ENCODE measurements at places on chromosomes 3 and 15. TPM values are rescaled to one million over a fixed set of nuclear protein-coding genes. Genes with fewer than 3 reads are reported as not detected.

DNA sequence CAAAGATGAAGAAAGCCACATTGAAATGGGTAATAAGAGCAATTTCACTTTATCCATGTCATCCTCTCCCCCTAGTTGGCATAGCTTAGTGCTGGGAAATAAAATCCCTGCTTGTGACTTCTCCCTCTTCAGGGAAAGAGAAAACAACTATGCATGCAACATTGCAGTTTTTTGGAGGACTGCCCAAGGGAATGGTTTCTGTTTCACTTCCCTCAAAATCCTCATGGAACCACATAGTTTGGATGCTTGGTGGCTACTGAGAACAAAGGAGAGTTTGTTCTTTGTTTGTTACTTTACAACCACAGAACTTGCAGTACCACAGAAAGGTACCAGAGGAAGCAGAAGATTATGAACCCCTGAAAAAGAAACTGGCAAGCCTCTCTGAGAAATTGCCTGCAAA, 384.6 kb upstream of the RORA start:
- DNase-seq: no peak

The LRTM1 gene
- not detected for total RNA-seq

- DNase-seq: no peak
Observed at GRCh38 chr15:87115795-87116194, 1036.1 kb downstream of the AGBL1 start.

- no peak for DNase-seq
Observed at GRCh38 chr3:66377800-66378199, 123.0 kb downstream of the LRIG1 start.

DNA sequence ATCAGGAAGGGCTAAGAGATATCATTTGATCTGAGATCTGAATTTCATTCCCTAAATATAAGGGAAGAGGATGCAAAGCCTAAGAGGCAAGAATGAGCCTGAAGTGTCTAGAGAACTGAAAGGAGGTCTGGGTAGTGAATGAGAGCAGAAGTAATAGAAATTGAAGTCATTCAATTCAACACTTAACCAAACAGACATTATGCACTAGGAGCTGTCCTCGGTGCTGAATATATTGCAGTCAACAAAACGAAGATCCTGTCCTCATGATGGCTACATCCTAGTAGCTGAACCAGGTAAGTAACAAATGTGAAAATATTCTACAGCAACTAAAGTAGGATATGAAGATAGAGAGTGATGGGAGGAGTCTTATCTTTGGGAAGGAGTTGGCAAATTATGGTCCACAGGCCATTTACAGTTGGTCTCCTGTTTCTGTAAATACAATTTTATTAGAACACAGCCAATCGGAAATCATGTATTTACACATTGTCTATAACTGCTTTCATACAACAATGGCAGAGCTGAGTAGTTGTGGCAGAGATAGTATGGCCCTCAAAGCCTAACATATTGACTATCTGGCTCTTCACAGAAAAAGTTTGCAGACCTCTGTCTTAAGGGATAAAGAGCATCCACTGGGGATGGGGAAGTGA, 192.9 kb upstream of the CADPS start:
- no peak for DNase-seq

- no peak for DNase-seq
Observed at GRCh38 chr3:159232966-159233365, 431.1 kb downstream of the MFSD1 start.

GRCh38 chr15:31367021-31367729, 40.5 kb downstream of the KLF13 start:
- no peak for DNase-seq

DNA sequence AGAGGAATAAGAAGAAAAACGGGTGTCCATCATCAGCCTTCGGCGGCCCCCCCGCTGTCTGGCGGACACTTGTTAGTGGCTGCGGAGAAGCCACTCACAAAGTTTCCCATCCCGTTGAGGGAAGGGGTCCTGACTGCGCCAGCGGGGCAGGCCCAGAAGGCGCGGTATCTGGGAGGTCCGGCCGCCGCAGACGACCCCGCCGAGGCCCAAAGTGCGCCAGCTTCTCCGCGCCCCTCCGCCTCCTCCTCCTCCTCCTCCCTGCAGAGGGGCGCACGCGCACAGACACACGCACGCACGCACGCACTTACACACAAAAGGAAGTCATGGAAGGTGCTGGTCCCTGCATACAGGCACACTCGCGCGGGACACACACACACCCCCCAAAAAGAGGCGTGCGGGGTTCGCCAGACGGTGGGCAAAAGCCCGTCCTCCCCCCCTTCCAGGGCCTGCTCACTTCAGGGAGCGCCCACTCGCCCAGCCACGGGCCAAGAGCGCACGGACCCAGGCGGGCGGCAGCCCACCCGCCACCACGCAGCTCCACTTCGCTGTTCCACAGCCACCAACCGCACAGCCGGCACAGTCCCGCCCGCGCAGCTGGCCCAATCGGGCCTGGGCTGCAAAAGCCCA, 18.0 kb downstream of the ZNF148 start:
- peak; percentile 22 for DNase-seq

- DNase-seq: no peak
Observed at GRCh38 chr15:78154955-78155354, 5.8 kb downstream of the IDH3A start.

- DNase-seq: no peak
Observed at GRCh38 chr15:62244762-62245161, 79.7 kb upstream of the C2CD4B start.

DNA sequence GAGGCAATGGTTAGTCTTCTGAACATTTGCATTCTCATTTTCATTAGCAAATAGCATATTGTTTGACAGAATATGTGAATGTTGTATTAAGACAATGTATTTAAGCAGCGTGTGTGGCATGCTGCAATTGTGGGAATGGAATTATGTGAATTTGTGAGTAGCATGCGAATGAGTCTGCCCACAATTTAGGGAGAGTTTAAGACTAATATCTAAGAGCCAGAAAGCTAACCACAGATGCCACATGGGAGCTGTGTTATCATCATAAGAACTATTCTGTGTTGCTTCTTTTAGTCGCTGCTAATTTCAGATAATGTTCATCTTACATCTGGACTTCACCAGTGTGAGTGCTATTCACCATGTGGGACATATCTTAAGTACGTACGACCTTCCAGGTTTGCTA, 494.5 kb downstream of the RBMS3 start:
- no peak for DNase-seq

The CASR gene
- total RNA-seq: not detected

- DNase-seq: no peak
Observed at GRCh38 chr15:90701048-90701447, 16.1 kb upstream of the BLM start.

DNA sequence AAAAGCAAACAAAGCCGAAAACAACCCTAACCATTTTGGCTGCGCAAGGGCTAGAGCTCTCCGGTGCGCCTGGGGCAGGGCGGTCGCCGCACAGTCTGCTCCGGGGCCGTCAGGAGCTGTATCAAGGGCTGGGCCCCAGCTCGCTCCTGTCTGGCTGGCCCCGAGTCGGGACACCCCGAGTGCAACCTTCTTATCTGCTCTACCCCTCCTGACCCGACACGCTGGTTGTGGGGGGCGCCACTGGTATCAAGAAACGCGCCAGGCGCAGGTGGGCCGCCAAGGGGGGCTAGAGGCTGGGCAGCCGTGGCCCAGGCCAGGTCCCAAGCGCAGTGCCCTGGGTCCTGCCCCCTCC, 36.0 kb downstream of the NR2F2 start:
- DNase-seq: no peak

- no peak for DNase-seq
Observed at GRCh38 chr3:170247875-170248274, 25.7 kb downstream of the PRKCI start.

DNA sequence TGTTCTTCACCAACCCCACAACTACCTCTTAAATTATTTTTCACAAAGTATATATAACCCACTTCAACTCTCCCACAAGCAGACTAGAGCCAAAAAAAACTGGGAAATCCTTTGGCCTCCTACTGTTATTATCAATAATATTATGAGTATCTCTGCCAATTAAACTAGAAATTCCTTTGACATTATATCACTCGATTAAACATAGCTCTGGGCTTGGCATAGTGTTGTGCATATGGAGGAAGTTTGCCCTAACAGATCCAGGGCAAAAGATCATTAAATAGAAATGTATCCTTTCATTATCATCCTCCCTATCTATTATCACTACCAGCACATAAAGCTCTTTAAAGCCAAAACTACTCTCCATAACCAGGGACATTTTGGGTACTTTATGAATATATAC, 74.9 kb downstream of the OSBPL10 start:
- no peak for DNase-seq

GRCh38 chr15:98160236-98160635, 199.7 kb downstream of the ARRDC4 start:
- no peak for DNase-seq

The BLOC1S6 gene
- total RNA-seq: 132 TPM

DNA sequence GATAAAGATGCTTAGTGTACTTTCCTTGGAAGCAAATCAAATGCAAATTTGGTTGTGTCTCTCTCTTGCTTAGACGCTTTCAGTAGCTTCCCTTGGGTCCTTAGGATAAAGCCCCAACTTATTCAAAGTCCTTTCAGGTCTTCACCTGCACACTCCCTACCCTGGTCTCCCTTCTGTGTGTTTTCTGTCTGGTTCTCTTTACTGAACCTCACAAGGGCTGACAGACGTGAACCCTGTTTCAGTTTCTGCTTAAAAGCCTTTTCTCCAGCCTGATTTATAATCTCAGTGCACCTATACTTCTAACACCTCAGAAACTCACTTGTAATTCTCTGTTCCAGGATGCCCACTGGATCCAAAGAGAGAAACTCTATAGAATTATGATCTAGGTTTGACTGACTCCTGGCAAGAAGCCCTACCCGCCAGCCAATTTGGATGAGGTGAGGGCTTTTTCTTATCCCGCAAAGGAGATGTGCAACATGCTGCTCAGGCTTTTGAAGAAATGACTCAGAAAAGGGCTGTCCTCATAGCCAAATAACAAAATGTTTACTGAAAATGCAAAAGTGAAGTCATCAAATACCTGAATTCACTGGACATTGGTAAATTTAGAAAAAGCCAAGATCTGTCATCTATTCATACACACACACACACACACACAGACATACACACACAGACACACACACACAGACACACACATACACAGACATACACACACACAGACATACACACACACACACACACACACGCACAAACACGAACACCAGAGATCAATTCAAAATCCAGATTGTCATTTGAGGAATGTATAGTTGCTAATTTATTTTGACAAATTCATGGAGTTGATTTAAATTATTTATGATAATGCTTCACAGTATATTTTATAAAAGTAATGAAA, 102.4 kb upstream of the EOMES start:
- DNase-seq: no peak

GRCh38 chr15:69490356-69491037, 37.9 kb downstream of the RPLP1 start:
- DNase-seq: no peak

The SLC2A2 gene
- total RNA-seq: not detected

GRCh38 chr15:58182460-58183163, 44.4 kb downstream of the AQP9 start:
- DNase-seq: peak; percentile 5

The NUP210 gene
- total RNA-seq: 7.5 TPM

The STARD9 gene
- 5.1 TPM for total RNA-seq

DNA sequence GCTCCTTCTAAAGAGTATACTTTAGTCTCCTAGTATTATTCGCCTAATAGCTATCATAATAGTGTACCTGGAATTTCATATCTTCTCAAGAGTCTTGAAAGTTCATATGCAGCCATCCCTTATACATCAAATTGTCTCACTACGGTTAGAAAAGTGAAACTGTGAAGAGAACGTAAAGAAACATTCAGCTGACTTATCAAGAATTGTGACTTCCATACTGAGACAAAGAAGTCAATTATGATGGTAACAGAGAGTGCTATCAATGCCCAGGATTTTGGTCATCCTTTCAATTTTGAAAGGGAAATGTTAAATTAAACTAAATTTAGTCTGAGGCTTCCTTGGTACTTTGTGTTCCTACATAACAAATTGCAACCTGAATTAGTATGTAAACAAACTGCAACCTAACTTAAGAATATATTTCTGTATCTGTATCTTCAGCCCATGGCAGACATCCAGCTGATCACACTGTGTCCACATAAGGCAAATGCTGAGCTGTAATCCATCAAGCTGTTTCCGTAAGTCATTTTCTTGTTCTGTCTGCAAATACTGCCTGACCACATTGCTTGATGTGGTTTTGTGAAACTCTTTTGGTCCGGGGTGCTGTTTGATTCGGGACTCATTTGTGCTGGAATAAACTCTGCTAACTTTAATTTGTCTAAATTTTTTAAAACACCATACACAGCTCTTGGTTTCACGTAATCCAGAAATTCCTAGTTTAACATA, 469.6 kb downstream of the SI start:
- no peak for DNase-seq

DNA sequence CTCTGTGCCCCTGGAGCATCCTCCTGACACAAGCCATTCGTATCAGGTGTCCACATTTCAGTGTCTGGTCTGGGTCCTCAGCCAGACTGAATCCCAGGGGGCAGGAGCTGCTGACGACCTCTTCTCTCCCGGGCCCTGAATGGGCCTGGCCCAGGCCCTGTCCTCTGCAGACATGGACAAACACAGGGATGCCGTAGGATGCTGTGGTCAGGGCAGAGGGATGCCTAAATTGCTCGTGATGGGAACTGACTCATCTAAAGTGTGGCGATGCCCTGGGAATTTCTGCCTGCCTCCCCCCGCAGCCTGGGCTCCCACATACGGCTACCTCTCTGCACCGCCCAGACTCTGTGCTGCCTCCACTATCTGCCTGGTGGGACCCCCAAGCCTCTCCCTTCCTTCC, 58.5 kb upstream of the CTSH start:
- no peak for DNase-seq

DNA sequence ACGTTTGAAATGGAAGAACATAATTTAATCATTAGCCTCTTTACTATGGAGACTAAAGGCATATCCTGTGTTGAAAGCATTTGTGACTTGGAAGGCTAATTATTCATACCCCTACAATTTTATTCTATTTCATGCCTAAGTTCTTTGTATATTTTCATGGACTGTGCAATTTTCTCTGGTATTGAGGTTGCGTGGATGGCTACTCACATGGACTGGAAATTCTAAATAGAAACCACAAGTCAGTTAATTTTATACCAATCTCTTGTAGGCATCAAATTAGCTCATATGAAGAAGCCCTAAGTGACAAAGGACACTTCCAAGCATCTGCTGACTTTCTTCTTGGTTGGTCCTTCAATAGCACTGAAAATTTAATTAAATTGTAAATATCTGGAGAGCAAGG, 1353.5 kb downstream of the ROBO1 start:
- DNase-seq: no peak

All from occipital lobe (tissue), 3 donors.